ENCODE measurements at places on chromosomes 12 and 14.

DNA sequence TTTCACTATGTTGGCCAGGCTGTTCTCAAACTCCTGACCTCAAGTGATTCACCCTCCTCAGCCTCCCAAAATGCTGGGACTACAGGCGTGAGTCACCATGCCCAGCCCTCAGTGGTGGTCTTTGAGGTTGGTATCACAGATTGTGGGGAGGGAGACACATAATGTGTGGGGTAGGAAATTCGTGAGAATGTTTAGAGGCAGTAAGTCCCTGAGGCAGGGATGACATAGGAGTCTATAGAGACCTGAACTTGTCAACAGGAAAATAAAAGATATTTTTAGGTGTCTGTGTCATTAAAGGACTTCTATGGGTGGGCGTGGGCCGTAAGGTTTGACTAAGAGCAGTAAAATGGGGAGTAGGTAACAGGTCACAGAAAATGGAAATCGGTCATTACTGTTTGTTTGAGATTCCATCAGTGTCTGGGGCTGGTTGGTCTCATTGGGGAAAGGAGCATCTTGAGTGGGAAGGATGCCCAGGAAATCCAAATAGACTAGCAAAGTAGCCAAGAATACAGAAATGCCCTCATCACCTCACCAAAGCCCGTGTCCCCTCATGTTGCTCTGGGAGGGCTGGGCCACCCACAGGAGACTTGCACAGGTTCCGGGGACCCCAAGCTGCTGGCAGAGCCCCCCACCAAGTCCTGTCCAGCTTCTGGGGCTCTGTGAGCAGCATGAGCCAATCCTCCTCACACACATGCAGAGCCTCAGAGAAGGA is 63.6 kb upstream of the BCL2L14 start:
- DNase-seq, result no peak

DNA sequence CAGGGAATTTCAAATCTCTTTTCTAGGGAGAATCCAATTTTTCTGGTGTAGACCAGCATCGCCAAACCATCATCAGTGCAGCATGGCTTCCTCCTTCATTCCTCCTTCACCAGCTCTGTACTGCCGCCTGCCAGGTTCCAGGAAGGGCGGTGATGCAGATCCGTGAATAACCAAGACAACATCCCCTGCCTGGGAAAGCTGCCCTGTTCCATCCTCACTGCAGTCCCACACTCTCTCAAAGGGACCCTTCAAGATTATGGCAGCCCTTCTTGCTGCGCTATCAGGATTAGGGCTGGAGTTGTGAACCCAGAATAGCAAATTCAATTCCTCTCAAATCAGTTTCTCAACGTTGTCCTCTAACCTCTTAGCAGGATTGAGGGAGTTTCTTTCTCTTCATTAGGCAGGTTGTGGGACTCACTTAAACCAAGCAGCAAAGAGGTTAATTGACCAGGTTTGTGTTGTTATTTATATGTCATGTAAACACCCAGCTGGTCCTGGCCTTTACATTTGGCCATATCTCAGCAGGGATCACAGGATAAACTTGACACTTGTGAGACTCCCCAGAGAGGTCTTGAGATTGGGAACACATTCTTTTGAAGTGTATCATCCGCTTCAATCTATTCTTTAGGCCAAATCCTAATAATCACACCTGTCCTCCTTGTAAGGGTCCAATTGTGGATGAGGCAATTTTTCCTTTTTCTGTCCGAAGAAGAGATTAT is 26.2 kb downstream of the TMEM30B start:
- no peak for DNase-seq

DNA sequence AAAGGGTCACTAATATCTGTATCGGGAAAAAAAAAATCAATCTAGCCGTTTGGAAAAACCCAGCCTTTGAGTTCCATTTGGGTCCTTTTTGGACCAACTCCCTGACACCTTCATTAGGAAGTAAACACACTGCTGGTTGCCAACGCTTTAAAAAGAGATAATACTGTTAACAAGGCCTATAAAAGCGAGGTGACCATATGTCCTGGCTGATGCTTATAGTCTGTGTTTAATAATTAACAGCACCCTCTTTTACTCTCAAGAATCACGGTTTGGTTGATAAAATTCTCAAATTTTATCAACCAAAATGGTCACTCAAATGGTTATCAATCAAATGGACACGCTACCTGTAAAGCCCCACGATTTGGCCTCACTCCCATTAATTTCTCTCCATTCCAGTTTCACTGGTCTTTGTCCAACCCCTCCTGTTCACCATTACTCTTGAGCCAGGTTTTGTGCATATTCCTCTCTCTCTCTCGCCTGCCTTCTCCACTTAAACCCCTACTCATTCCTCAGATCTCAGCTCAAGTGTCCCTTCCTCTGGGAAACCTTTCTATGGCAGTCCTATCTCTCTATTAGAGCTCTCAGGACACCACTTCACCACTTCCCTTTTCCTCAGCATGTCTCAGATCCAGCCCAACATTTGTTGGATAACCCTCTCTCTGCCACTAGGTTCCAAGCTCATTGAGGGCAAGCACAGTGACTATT is 9.5 kb downstream of the BTG1 start:
- no peak for DNase-seq

DNA sequence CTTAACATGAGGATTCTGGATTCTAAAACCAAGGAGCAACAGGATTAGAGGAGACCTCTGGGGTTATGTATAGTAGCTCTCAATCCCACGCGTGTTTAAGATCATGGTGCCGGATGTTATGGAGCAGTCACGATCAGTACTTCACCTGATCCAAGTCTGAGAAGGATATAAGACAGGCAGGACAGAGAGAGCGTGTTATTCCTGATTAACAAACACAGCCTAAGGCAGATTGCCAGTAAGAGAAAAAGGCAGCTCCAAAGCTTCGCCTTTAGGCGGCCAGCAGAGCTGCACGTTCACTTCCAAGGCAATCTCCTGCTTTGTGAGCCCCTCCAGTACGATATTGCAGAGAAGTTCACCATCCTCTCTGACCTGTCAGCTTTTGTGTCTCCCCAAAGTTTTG is 5.5 kb downstream of the SETD3 start:
- no peak for DNase-seq

GRCh38 chr12:109386059-109386433 is 38.3 kb downstream of the MYO1H start:
- DNase-seq, result no peak

DNA sequence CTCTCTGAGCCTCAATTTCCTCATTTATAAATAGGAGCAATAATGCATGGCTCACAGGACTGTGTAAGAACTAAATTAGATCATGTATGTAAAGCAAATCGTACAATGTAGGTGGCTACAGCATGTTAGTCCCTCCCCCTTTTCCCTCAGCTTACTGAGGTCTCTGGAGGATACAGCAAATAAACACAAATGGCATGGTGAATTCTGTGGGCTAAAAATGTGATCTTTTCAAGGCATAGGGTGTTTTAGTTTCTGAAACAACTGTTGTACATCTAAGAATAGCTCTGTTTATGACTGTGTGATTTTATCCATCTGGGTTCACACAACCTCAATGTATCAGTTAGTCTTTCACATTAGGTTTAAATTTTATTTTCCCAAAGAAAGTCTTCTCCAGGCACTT is 121.2 kb upstream of the PLEKHG7 start:
- DNase-seq, result no peak

GRCh38 chr14:68376067-68376779 is 416.6 kb downstream of the ZFP36L1 start:
- DNase-seq, result no peak

GRCh38 chr14:30410986-30411385 is 148.0 kb upstream of the G2E3 start:
- no peak for DNase-seq

- DNase-seq, result no peak
Measured at GRCh38 chr12:111454716-111455447, 49.2 kb downstream of the SH2B3 start.

- DNase-seq, result peak; percentile 10
Measured at GRCh38 chr12:989751-990660, 1.0 kb upstream of the ERC1 start.

GRCh38 chr12:25101092-25101445 is 93.9 kb downstream of the DNAI7 start:
- no peak for DNase-seq

- no peak for DNase-seq
Measured at GRCh38 chr14:77140359-77141213, 1.0 kb downstream of the ZDHHC22 start.

DNA sequence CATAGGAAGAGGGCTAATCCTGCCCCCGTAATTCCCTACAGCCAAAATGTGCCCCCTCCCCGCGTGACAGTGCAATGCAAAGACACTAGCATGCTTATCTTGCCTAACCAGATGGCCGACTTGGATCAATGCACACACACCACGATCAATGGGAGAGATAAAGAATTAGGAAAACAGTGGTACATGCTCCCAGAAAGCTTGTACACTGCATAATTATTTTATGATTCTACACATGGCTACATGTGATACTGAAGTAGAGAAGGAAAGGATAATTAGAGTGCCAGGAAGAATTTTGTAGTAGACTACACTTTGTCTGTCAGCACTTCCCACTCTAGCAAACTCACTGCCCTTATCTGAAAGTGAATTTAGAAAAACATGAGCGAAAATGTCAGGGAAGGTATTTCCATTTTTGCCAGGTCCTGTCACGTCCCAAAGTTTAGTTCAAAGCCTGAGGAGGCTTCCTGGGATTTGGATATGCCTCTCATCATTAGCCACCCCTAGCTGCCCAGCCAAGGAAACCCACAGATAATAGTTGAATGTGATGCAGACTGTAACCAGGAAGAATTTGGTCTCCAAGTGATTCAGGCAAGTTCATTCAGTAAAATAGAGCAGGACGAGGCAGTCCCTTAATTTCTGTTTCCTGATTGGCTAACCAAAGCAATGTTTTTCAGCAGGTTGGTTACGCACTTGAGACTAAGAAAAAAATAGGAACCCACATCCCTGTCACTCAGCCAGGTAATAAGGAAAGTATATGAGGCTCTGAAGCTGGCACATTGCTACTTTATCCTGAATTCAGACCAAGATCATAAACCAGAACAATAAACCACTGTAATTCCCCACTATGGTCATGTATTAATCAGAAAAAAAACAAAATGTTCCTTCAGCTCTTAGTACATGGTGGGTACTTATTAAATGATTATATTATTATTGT is 199.6 kb upstream of the OTX2 start:
- DNase-seq, result no peak

All from stimulated activated CD8-positive, alpha-beta memory T cell treated with anti-CD3 and anti-CD28 coated beads, Interleukin-15, amount 100 ng/mL, for 1 hour (primary cell).